ENCODE measurements at places on chromosomes 1 and 21.

- DNase-seq: no peak
Measured at GRCh38 chr1:19925342-19926070, 2.1 kb upstream of the PLA2G2E start.

- DNase-seq: no peak
Measured at GRCh38 chr1:185495007-185495406, 178.0 kb upstream of the IVNS1ABP start.

DNA sequence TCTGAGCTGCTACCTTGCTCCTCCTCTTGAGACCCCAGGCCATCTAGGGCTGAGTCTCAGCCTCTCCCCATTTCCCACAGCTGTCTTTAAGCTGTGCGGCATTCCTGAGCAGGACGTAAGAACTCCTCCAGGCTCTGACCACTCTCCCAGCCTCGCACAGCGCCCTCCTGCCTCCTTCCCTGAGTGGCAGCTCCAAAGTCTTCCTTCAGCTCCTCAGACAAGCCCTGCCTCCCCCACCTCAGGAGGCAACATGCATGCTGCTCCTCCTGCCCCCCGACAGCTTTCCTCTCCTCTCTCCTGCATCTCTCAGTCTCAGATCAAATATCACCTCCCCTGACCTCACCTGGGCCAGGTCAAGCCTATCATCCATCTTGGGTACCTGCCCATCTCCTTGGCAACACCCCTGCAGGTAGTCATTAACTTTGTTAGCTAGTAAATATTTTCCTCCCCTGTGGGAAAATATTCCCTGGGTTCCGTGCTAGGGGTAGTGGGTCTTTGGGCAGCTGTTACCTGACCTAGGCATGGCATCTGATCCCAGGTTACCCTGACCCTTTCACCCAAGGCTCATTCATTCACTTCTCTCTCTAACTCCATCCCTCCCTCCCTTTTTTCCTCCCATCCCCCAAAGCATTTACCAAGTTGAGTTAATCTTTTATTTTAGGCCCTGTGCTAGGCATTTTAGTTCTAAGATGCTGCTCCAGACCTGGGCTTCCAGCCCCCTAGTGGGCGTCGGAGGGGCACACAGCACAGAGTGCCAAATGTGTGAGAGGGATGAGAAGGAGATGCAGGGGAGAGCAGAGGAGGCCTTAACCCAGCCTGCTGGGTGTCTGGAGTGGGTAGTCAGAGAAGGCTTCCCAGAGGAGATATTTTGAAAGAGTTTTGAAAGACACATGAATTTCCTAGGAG lies 419.9 kb downstream of the PTPRU start:
- no peak for DNase-seq

- DNase-seq: no peak
Measured at GRCh38 chr1:27130798-27131197, 24.1 kb downstream of the SLC9A1 start.

- DNase-seq: no peak
Measured at GRCh38 chr1:59705466-59706302, 109.1 kb upstream of the HOOK1 start.

DNA sequence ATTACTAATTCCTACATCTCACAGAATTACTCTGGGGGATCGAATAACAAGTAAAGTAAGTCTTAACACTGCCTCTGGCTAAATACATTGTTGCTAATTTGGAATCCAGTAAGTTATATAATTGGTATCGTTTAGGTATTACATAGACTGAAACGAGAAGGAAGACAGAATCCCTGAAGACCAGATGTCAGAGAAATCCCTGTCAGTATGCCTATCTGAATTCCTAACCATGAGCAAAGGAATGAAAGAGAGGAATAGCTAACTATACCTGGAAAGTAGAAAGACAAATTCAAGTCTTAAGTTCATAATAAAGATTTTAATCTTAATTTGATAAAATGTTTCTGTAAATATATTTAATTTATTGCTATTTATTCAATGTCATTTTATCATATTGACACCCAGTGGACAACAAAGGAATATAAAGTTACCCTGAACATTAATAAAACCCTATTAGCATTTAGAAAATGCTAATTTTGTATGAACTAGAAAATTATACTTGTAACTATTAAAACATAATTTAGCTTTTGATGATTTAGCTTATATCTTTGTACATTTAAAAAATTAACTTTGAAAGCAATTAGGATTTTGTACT lies 11.4 kb downstream of the DEPDC1 start:
- no peak for DNase-seq

DNA sequence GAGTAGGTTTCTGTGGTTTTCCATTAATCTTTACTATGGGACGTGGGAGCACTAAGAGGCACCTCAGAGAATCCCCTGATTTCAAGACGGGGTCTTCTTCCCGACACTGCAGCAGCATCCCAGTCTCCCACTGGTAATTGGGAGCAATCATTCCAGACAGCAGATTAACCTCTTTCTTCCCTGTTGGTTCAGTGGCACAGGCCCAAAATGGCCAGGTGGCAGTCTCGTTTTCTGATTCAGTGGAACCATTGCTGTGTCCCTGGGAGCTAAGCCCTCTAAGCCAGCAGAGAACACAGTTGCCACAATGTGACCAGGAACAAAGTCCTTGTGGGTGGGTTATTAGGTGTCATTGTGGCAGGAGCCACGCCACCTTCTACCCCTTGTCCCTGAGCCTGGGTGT lies 342.1 kb downstream of the MATN1 start:
- no peak for DNase-seq

- DNase-seq: no peak
Measured at GRCh38 chr1:48738356-48738755, 38.3 kb downstream of the BEND5 start.

GRCh38 chr1:15850471-15851001 lies 3.0 kb downstream of the SPEN start:
- DNase-seq: no peak

DNA sequence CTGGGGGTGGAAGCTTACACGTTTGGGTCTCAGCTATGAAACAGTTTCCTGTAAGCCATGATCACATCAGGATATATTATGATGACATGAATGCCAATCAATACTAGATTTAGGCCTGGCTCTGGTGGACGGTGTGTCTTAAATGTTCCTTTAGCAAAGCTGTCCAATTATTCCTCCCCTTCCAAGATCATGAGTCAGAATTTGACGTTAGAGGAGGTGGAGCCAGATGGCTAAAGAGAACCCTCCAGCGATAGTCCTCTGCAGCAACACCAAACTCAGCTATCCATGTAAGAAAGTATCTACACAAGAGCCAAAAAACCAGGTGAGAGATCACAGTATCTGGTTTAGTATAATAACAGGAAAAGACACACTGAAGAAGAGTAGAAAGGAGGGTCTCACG lies 47.8 kb downstream of the PACC1 start:
- DNase-seq: no peak

GRCh38 chr1:235079443-235080296 lies 49.0 kb downstream of the TOMM20 start:
- no peak for DNase-seq

- no peak for DNase-seq
Measured at GRCh38 chr1:28811766-28812668, at the start of gene OPRD1. TSS of gene OPRD1 (plus strand) at chr1:28812170. CDS start at chr1:28812384, 214 bp downstream.

GRCh38 chr1:90359994-90360393 lies 357.1 kb downstream of the BARHL2 start:
- no peak for DNase-seq

- no peak for DNase-seq
Measured at GRCh38 chr1:209249785-209250440, 333.6 kb upstream of the CAMK1G start.

DNA sequence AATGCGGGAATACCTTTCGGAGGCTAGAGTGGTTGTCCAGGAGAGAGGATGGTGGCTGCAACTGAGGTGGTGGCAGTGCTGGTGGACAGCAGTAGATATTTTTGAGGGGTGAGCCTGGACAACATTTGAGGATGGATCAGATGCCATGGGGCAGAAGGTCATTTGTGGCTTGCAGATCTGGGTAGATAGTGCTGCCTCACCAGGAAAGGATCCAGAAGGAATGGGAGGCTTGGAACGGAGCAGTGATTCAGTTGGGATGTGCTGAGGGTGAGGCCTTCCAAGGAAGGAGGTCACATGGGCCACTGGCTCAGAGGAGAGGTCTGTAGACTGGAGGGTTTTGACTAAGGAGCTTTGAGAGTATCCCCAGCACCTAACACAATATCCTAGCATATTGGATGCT lies 110.8 kb upstream of the KAZN start:
- DNase-seq: no peak

- DNase-seq: no peak
Measured at GRCh38 chr1:158393476-158393875, 5.8 kb downstream of the OR10T2 start.

GRCh38 chr1:36481771-36482723 lies 666 bp downstream of the CSF3R start:
- no peak for DNase-seq

DNA sequence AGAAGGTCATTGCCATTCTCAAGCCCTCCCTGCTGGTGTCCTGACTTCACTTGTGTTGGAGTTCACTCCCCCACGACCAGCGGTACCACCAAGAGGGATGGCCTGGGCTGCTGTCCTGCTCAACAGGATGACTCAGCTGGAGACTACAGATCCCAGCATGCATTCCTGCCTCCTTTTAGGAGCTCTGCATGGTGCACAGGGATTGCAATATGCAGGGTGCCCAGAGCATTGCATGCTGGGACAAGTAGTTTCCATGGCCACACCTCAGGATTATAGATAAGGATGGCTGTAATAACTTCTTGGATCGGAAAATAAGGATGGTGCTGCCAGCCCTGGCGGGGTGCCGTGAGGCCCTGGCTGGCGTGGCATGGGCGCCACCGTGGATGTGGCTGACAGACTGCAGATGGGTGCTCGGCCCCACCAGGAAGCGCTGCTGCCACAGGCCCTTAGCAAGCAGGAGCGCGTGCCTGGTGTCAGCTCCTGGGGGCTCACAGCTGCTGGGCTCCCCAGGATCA lies 150.0 kb downstream of the CASZ1 start:
- no peak for DNase-seq

DNA sequence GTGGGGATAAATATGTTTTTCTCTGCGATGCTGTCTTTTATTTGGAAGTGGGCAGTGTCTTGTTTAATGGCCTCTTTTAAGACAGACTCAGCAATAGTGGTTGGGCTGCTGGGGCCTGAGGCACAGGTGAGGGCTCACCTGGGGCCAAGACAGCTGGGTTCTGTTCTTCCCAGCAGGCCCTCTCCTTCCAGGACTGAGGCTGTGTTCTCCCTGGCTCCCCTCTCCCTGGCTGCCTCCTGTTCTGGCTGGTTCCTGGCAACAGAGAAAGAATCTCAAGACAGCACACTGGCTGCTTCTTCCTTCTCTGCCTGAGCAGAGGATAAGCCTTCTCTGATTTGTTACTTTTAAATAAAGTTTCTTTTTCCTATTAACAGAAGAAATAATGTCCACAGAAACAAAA lies 7.4 kb upstream of the GRHL3 start:
- DNase-seq: no peak

DNA sequence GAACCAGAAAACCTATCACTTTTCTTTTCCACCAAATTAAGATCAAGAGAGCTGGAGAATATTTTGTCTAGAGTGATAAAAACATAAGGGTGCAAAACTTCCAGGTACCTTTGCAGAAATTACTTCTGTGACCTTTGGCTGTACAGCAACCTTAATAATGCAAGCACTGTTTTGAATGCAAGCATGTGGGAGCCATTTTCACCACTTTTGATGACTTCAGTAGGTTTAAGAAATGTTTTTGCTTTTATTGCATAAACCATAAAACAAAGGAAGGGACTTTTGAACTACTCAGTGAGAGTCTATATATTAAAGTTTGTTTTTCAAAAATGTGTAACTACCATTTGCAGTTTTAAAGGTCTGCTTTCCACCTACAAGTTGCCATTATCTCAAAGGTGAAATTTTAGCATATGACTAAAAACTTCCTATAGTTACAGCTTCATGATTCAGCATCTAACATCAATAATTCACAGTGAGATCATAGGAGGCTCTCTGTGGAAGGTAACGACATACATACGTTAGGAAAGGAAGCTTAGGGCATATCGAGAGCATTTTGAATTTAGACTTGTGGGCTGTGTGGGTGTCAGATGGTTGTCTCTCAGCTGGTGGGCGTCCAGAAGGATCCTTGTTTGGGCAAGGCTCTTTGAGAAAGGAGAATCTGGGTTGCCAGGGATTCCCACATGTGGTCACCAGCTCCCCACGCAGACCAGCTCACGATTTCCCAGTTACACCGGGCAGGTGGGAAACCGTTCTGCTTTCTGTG lies 1.1 kb upstream of the GADD45A start:
- no peak for DNase-seq

DNA sequence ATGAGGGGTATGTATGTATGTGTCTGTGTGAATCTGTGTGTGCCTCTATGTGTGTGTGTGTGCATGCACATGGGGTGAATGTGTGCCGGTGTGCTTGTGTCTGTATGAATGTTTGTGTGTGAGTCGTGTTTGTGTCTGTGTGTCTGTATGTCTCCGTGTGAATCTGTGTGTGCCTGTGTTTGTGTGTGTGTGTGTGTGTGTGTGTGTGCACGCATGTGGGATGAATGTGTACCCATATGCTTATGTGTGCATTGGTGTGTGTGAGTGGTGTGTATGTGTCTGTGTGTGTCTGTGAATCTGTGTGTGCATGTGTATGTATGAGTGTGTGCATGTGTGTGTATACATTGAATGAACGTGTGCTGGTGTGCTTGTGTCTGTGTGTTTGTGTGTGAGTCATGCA lies 88.9 kb downstream of the MATN1 start:
- DNase-seq: no peak

GRCh38 chr1:226603022-226603857 lies 54.7 kb downstream of the STUM start:
- DNase-seq: no peak

GRCh38 chr1:214990619-214991018 lies 91.9 kb upstream of the KCNK2 start:
- DNase-seq: no peak
